SW 1271 (cell line): ENCODE measurements at places on chromosomes 4 and X.

DNA sequence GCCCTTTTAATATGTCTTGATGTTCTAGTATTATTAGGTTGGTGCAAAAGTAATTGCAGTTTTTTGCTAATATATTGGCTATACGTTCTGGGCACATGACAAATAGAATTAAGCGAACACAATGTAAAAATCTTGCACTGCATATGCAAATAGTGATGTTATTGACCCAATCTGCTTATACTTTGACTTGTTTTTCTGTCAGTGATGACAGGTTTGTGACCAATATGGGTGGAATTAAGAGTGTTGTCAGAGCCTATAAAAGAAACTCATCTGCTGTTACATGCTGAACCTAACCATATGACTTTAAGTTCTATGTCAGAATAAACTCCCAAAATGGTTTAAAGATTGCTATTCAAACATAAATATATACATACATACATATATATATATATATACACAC lies 30.7 kb upstream of the HPGD start:
- no peak for DNase-seq

GRCh38 chr4:155854582-155855226 lies 11.4 kb downstream of the ASIC5 start:
- DNase-seq: no peak

GRCh38 chr4:82779032-82779431 lies 19.6 kb downstream of the SCD5 start:
- DNase-seq: no peak

DNA sequence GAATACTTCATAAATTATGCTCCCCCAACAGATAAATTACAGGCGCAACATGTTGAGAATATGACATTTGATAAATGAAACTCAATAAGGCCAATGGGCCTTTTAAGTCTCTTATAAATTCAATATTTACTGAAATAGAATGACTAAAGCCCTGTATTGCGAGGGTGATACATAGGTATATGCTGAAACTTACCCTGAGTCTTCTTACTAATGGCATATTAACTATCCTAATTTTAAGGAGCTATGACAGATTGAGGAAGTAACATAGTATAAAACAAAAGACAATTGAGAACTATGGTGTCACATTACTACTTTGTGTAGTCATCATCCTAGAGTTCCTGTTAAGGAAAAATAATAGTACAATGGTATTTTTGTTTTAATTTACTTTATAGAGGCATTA lies 440.7 kb downstream of the IL15 start:
- no peak for DNase-seq

DNA sequence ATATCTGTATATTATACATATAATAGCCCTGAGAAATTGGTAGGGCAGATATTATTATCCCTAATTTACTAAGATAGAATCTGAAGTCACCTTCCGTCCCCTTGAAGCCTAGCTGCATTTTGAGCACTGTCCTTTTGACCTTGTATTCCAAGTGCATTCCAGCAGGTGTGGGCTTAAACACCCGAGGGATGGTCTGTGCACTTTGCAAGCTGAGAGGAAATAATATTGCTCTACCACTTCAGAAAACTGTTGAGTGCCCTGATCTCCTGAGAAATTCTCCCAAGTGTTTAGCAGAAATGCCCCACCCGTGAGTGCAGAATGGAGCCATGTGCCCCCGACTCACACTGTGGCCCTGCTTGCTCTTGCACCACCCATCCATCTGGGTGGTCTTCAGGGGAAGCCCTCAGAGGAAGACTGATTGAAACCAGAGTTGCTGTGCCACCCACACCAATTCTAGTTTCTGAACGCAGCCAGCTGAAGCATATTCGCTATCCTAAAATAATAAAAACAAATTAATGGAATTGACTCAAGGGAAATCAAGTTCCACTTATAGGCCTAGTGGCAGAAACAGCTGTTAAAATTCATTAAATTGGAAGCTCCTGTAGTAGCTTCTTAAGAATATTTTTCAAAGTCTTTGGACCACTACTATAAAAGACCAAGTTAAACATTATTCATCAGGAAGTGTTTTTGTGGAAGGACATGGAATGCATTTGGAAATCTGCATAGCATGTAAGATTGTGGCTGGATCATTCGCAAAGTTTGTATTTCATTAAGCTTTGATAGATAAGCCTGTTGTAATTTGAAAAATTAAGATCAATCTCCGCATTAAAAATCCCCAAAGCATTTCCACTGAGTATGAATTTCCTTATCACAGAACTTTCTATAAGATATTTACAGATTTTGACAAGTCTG lies 41.3 kb upstream of the PRKG2 start:
- DNase-seq: no peak
